ENCODE measurements at places on chromosomes 5 and 9.

GRCh38 chr5:160269017-160269416, 39.7 kb downstream of the FABP6 start:
- no peak for DNase-seq

- DNase-seq, result no peak
These were observed 14.8 kb downstream of the NCS1 start for GRCh38 chr9:130186839-130187522.

GRCh38 chr9:104748359-104749031, 1.0 kb downstream of the NIPSNAP3A start:
- no peak for DNase-seq

DNA sequence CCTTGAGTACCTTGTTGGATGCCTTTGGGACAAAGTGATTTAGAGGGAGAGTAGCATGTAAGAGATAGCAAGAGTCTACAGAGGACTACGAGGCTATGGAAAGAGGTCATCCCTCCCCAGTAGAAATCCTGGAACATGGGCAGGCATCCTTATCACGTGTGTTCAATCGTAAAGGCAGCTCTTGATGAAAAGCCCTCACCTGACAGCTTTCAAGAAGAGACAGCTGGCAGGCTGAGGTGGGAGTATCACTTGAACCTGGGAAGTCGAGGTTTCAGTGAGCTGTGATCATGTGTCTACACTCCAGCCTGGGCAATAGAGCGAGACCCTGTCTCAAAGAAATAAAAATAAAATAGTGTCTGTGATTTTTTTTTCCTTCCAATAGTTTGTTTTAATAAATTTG, 112.6 kb downstream of the PCSK5 start:
- DNase-seq, result no peak

DNA sequence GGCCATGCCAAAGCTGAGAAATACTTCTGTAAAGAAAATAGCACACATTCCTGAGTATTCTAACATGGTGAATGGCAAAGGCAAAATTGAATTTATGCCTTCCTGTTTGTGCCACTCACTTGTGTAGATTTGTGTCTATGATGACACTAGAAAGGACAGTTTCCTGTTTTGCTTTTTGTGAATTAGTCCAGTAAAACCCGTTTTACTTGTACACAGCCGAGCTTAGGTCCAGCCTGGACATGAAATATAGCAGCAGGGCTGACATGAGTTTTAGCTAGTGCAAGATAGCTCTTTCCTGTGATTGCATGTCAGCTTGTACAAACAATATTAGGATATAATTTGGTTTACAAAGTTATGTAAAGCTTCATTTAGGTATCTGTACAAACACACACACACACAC, 1891.7 kb upstream of the WWC1 start:
- no peak for DNase-seq

GRCh38 chr9:6955251-6955921, 197.6 kb downstream of the KDM4C start:
- DNase-seq, result no peak

- no peak for DNase-seq
These were observed 905 bp downstream of the CDK9 start for GRCh38 chr9:127786773-127787104.

All from stimulated activated CD8-positive, alpha-beta memory T cell treated with anti-CD3 and anti-CD28 coated beads, Interleukin-12 subunit alpha, Interleukin-12 subunit beta, amount 100 ng/mL, for 1 hour (primary cell).